ENCODE measurements at places on chromosomes 6 and 20. TPM values are rescaled to one million over a fixed set of nuclear protein-coding genes. Genes with fewer than 3 reads are reported as not detected.

FAM83C gene
- total RNA-seq: not detected

ZNF133 gene
- total RNA-seq: 14.6 TPM

SRSF12 gene
- total RNA-seq: 0.09 TPM

TRIM31 gene
- not detected for total RNA-seq

GSTA1 gene
- total RNA-seq: not detected

FNDC1 gene
- total RNA-seq: 0.16 TPM
